Glomerular endothelial cell (primary cell): ENCODE measurements at places on chromosomes 12 and 14.

- DNase-seq: no peak
These were observed 9.7 kb upstream of the TDG start for GRCh38 chr12:103955811-103956508.

DNA sequence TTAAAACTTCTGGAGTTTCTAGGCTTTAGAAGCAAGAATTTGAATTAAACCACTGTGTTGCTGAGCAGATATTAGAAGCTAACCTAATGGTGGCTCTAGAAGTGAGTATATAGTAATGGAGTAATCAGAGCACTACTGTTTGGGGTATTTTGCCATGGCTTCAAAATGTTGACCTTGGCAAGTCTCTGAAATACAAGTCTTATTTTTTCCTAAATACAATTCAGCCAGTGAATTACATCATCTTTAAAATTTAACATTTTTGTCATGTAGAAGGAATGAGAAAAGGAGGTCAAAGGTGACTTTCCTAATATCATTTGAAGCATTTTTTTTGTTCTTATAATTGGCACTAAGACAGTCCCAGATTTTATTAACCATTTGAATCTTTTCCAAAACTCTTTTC is 25.2 kb downstream of the PMCH start:
- no peak for DNase-seq

GRCh38 chr12:47378907-47379306 is 299.1 kb upstream of the AMIGO2 start:
- no peak for DNase-seq

DNA sequence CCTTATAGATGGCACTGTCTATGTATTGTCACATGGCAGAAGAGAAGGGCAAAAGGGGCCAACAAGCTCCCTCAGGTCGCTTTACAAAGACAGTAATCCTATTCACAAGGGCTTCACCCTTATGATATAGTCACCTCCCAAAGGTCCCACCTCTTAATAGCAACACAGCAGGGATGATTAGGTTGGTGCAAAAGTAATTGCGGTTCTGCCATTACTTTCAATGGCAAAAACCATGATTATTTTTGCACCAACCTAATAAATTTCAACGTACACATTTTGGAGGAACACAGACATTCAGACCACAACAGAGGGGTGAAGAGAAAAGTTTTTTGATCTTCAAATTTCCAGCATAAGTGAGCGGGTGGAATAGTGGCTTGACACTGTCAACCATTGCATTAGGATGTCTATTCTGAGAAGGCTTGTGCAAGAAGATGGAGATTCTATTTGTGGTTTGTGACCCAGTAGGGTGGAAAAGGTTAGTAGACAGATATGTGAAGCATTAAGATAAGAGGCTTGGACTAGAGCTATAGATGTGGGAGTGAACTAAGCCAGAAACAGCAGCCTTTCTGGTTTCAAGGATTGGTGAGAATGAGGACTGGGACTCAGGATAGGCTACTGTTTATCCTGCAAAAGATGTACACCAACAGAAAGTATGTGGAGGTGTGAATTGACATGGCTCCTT is 75.5 kb upstream of the CPSF6 start:
- DNase-seq: no peak

GRCh38 chr12:112803620-112804282 is 12.2 kb downstream of the RPH3A start:
- no peak for DNase-seq
